ENCODE measurements at places on chromosomes 7 and 10.

- no peak for DNase-seq
- H3K27ac ChIP-seq = no peak overlapping the region
- no peak overlapping the region for H3K4me3 ChIP-seq
- peaks cover 26% of the 10 kb centered on the region for H3K4me1 ChIP-seq
- no peaks in the 10 kb centered on the region for H3K36me3 ChIP-seq
These were observed 56.6 kb upstream of the IL6 start for GRCh38 chr7:22670422-22670815.

- no peaks in the 10 kb centered on the region for H3K36me3 ChIP-seq
- H3K4me1 ChIP-seq = peaks cover 5% of the 10 kb centered on the region
- no peak overlapping the region for H3K4me3 ChIP-seq
- no peaks in the 10 kb centered on the region for H3K27me3 ChIP-seq
These were observed 22.5 kb upstream of the REEP3 start for GRCh38 chr10:63498665-63499064.

DNA sequence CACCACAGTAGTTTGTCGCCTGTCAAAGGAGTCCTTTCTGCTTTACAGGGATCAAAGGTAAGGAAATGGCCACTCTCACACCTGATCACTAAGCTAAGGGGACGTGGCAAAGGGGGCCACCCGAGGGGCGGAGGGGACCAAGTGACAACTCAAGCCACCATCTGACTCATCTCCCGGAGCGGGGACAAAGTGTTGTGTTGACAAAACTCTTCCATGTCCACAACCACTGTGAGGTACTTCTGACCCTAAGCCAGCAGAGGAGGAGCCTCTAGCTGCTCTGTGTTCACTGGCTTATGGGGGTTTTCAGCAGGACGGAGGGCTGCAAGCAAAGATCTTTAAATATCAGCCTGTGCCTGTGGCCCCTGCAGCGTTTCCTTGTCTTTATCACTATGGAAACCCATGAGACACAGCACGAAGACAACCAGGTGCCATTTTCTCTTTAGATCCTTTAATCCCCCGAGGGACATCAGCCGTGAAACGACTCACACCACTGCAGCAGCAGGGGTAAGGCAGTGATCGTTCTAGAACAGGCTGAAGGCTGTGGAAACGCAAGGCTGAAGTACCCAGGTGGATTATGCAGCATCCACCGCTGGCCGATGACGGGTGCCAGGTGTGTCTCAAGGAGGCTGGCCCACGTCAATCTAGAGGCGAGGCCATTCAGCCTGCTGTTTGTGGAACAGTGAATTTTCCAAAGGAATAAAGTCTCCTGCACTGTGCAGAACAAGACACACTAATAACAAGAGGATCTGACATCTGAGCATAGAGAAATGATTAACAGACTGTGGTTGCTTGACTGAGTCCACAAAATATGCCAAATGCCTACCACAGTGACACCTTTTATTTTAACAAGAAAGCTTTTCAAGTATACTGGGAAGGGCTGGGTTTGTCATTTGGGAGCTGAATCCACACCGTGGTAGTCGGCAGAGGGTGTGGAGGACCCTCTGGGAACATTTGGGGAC, 26.6 kb upstream of the DDC start:
- no peak overlapping the region for H3K4me3 ChIP-seq
- H3K36me3 ChIP-seq = peaks cover 2% of the 10 kb centered on the region
- H3K4me1 ChIP-seq = no peaks in the 10 kb centered on the region
- DNase-seq = no peak

DNA sequence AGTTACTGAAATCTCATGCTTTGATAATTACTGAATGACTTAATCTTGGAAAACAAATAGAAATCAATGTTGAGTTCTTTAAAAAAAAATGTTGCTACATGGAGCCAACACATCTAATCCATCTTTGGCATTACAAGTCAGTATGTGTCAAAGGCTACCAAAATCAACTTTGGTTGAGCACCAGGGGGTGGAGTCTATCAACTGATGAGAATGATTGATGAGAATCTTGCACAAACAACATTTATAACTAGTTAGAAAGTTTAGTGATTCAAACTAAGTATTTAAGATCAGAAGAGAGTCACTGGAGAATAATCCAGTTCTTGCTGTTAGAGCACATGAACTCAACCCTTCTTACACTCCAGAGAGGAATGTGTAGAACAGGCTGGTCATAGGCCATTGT, 70.5 kb upstream of the LRRC17 start:
- no peak overlapping the region for H3K4me3 ChIP-seq
- H3K27ac ChIP-seq = no peak overlapping the region
- DNase-seq = no peak
- no peaks in the 10 kb centered on the region for H3K4me1 ChIP-seq

DNA sequence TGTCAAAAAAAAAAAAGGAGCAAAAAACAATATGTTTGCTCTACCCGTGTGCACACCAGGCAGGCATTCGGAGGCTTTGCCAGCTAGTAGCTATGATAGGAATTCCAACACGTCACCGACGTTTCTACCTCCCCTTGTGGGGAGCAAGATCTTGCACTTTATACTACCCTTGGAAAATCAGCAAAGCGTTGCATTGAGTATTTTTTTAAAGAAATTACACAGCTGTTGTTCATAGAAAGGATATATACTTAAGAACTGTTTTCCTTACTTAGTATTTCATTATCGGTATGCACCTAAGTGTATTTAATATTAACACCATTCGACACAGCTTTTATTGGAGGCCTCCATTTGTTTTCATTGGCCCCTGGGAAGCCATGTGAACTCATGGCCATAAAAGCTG, 159.9 kb upstream of the MGMT start:
- DNase-seq = no peak
- no peaks in the 10 kb centered on the region for H3K27me3 ChIP-seq
- H3K4me1 ChIP-seq = no peaks in the 10 kb centered on the region
- H3K27ac ChIP-seq = no peak overlapping the region
- no peak overlapping the region for H3K4me3 ChIP-seq

DNA sequence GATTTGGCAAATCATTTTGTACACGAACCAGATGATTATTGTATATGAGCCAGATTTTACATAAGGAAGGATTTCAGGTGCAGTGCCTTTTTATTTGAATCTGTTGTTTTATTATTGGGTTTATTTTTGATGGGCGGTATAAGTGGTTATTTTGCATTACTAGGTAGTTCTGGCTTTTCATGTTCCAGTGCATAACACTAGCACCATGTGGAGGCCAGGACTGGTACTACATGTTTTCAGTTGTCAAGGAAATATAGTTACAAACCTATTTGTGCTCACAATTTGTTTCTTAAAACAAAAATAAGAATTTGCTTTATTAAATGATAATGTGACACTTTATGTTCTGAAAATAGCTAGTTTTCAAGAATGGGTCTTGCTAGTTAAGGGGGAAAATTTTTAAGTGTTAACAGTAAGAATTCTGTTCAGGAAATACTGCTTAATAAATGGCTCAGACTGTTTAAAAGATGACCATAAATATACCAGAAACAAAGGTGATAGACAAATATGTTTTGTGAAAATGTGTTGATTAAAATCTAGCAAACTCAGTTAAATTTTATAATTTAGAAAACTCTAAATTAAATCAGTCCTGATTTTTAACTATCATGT, 7.1 kb upstream of the SEMA3E start:
- no peaks in the 10 kb centered on the region for H3K27me3 ChIP-seq
- DNase-seq = peak; percentile 50
- H3K4me3 ChIP-seq = no peak overlapping the region
- no peak overlapping the region for H3K27ac ChIP-seq
- H3K36me3 ChIP-seq = no peaks in the 10 kb centered on the region

DNA sequence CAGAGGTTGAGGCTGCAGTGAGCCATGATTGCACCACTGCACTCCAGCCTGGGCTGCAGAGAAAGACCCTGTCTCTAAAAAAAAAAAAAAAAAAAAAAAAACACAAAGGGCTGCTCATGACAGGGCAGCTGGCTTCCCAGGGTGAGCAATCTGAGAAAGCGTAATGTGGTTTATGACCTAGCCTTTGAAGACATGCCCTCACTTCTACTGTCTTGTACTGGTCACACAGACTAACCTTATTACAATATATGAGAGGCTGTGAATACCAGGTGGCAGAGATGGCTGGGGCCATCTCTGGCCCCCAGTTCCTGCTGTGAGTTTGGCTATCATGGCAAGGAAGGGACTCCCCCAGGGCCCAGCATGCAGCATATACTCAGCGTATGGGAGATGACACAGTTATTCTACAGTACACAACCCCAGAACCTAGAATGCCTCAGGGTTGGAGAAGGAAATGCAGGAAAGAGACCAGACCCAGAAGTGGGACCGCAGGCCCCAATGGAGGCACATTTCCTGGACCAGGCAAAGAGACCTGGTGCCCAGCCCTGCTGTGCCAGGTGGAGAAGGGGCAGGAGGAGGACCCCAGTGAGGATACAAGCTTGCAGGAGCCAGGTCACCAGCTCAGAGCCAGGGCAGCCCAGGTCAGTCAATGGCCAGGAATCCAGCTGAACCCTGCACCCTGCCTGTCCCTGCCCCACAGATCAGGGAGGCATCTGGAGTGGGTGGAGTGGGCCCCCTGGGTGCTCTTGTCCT, 26.3 kb downstream of the NPTX2 start:
- H3K4me3 ChIP-seq = no peak overlapping the region
- no peak for DNase-seq
- no peaks in the 10 kb centered on the region for H3K4me1 ChIP-seq
- no peaks in the 10 kb centered on the region for H3K36me3 ChIP-seq

DNA sequence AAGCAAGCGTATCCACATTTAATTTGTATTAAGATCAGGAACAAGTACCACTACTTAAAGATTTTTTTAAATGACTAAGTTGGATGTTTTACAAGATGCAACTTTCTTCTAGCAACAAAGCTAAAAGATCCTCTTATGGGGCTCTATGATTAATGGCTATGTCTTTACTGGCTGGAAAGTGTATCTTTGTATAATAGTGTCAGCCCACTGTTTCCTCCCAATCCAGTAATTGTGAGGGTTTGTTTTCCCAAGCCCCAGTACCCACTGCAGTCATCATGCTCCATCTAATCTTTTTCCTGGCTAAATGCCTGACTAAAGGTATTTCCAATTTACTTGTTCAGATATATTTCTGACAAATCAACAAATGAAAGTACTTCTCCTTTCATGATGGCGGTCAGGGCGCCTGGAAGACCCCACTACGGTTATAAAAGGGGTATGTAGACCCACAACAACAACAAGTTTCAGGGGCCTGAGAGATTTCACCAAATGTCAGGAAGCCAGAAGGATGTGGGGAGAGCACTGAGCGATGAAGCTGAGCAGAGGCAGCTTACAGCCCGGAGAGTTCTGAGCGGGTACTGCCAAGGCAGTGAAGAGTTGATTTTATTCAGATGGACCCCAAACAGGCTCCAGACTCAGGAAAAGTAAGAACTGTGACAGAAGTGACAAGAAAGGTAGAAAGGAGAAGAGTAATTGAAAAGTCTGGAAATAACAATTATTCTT, 222.6 kb upstream of the KLF14 start:
- no peak overlapping the region for H3K4me3 ChIP-seq
- no peak for DNase-seq
- peaks cover 65% of the 10 kb centered on the region for H3K4me1 ChIP-seq
- H3K27ac ChIP-seq = peak overlapping the region; percentile 91
- H3K36me3 ChIP-seq = peaks cover 56% of the 10 kb centered on the region

DNA sequence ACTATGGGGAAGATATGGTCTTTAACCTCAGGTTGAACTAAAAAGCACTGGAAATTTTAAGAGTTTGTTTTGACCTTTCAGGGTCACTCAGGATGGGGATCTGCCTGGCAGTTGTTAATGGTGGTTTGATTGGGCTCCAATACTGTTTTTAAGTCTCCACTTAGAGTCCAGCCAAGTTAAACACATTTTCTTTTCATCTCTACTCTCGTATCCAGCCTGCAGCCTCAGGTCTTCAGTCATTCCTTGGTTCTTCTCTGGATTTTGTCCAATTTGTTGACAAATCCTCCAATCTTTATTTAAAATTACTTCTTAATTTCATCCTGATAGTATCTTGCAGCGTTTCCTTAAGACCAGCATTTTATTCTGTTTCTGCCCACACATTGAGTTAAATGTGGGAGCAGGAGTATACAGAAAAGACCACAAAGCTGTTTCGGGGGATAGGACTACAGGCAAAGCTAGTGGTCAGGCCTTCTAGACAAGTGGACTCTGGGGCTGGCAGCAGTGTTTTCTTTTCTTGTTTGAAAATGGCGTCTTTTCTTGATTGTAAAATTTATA, 133.2 kb upstream of the INHBA start:
- no peak overlapping the region for H3K4me3 ChIP-seq
- H3K4me1 ChIP-seq = no peaks in the 10 kb centered on the region
- H3K27ac ChIP-seq = no peak overlapping the region
- no peaks in the 10 kb centered on the region for H3K27me3 ChIP-seq
- DNase-seq = no peak

DNA sequence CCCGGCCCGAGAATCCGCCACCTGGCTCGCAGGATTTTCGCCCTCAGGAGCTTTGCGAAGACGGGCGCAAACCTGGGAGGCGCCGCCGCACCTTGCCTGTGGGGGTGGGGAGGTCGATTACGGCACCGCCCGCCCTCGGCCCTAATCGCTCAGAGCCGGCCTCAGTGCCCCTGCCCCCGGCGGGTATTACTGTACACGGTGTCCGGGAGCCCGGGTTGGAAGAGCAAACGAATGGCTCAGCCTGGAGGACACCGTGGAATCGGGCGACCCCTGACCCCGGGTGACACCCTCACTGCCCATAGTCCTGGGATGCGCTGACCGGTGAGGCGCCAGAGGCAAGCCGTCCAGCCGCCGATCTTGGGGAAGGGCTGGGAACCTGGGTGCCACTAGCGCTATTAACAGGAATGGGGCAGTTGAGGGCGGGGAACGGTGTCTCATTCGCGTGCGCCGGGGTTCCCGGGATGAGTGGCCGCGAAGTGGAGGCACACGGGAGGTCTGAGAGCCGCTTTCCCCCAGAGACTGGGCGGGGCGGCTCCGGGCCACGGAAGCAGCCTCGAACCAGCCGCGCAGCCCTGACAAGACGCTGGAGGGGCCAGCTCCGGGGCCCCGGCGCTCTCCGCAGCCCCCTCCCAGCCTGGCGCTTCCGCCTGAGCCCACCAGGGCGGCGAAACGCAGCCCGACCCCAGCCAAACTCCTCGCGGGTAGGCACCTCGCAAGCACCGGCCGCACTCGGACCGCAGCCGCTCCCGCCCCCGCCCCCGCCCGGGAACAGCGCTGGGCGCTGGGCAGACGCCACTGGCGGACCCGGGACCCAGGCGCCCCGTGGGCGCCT, 167.5 kb downstream of the NRF1 start:
- no peaks in the 10 kb centered on the region for H3K36me3 ChIP-seq
- H3K4me1 ChIP-seq = peaks cover 22% of the 10 kb centered on the region
- H3K4me3 ChIP-seq = peak overlapping the region; percentile 84
- H3K27me3 ChIP-seq = no peaks in the 10 kb centered on the region
- H3K27ac ChIP-seq = peak overlapping the region; percentile 94

DNA sequence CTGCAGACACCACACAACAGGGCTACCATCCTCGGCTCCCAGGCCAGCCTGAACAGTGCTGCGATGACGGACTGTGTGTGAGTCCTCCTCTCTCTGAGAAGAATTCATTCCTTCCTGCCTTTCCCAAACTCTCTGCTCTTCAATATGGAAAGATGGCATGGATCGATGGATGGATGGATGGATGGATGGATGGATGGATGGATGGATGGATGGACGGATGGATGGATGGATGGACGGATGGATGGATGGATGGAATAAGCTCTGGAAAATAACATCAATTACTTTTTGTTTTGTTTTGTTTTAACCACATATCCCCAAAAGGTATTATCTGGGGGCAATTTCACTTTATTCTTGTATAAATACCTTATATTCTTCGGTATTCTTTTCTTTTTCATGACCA, 151.9 kb downstream of the AKR1D1 start:
- H3K36me3 ChIP-seq = no peaks in the 10 kb centered on the region
- no peak for DNase-seq
- no peaks in the 10 kb centered on the region for H3K27me3 ChIP-seq

GRCh38 chr10:34386921-34387320, 428.2 kb downstream of the PARD3 start:
- H3K27ac ChIP-seq = no peak overlapping the region
- no peak for DNase-seq
- H3K36me3 ChIP-seq = no peaks in the 10 kb centered on the region
